ENCODE measurements at places on chromosomes 6 and 20. TPM values are rescaled to one million over a fixed set of nuclear protein-coding genes. Genes with fewer than 3 reads are reported as not detected.

Gene PPP1R10
- total RNA-seq, result 36.1 TPM

Gene PBOV1
- total RNA-seq, result not detected

Gene ANKRD66
- total RNA-seq, result not detected

Gene TCF21
- total RNA-seq, result 4.7 TPM

Gene CDH4
- 12.4 TPM for total RNA-seq

Gene DPPA5
- total RNA-seq, result not detected

Gene DUSP15
- total RNA-seq, result 0.49 TPM

Gene HLA-DPA1
- 6.5 TPM for total RNA-seq

Gene GPLD1
- 0.81 TPM for total RNA-seq

Gene RBBP8NL
- total RNA-seq, result not detected

Gene GPX5
- not detected for total RNA-seq

Gene KHDC1L
- total RNA-seq, result 0.33 TPM

Gene OR12D3
- not detected for total RNA-seq

Gene OR2H1
- total RNA-seq, result not detected

Gene SLC52A3
- total RNA-seq, result not detected

Gene TRIM15
- total RNA-seq, result not detected

Gene CRISP3
- total RNA-seq, result not detected

Gene SLC22A2
- 0.38 TPM for total RNA-seq

Gene SEMG1
- not detected for total RNA-seq

Gene ISM1
- total RNA-seq, result 0.33 TPM

Gene PRDM13
- total RNA-seq, result not detected

Gene FNDC1
- 0.38 TPM for total RNA-seq

Gene KIF3B
- 14.2 TPM for total RNA-seq

Gene HLA-E
- 66.3 TPM for total RNA-seq

Gene CLVS2
- total RNA-seq, result 0.16 TPM

Gene PSORS1C1
- 1.4 TPM for total RNA-seq

Gene ADGB
- total RNA-seq, result not detected

Gene LRRC73
- total RNA-seq, result under 0.01 TPM

Gene PDYN
- total RNA-seq, result not detected

Gene XKR7
- total RNA-seq, result not detected

Gene INSM1
- not detected for total RNA-seq

Gene ZNF391
- total RNA-seq, result 0.81 TPM

Gene TCP11
- total RNA-seq, result 0.16 TPM

Gene LPIN3
- total RNA-seq, result 8.1 TPM

Gene GGT7
- total RNA-seq, result 17.6 TPM

Gene FERMT1
- 5.6 TPM for total RNA-seq

Gene PKIB
- 15.2 TPM for total RNA-seq

Gene ZBTB46
- 5.6 TPM for total RNA-seq

Gene WFDC10B
- not detected for total RNA-seq

Gene QRSL1
- 5.9 TPM for total RNA-seq

Gene BPHL
- 14.3 TPM for total RNA-seq

Gene BPIFB1
- total RNA-seq, result not detected

Measured in mesangial cell (primary cell).